T1000 (cell line): ENCODE measurements at places on chromosomes 13 and 19.
A peak's percentile ranks its signal among the peaks of the same experiment; 100 is the strongest.

- no peak for DNase-seq
Observed at GRCh38 chr13:31878955-31879354, 139.6 kb downstream of the RXFP2 start.

GRCh38 chr19:10417541-10418234, 2.6 kb upstream of the PDE4A start:
- DNase-seq = no peak

- no peak for DNase-seq
Observed at GRCh38 chr13:71799324-71799723, 67.7 kb downstream of the DACH1 start.

- DNase-seq = peak; percentile 71
Observed at GRCh38 chr19:34926685-34927375, at the start of gene ZNF30. Gene ZNF30 (plus strand): TSS chr19:34926903. CDS start chr19:34929948, 3,045 bp downstream.

GRCh38 chr19:34474233-34474989, 7.1 kb upstream of the WTIP start:
- DNase-seq = no peak

GRCh38 chr13:37488726-37489125, 109.8 kb downstream of the POSTN start:
- DNase-seq = no peak

DNA sequence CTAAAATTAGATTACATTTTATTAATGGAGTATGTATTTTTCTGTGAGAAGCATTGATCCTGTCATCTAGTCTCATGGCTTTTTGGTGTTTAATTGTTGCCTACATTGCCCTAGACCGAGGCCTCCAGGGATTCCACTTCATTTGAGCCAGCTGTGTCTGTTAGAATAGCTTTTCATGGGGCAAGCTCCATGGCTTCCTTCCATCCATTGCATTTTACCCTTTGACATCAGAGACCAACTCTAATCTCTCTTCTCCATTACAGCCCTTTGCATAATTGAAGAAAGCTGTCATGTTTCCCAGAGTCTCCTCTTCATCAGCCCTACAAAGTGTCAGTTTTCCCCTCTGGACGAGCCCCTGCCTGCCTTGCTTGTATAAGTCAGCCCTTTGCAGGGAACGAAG, 70.6 kb downstream of the MTUS2 start:
- DNase-seq = no peak

DNA sequence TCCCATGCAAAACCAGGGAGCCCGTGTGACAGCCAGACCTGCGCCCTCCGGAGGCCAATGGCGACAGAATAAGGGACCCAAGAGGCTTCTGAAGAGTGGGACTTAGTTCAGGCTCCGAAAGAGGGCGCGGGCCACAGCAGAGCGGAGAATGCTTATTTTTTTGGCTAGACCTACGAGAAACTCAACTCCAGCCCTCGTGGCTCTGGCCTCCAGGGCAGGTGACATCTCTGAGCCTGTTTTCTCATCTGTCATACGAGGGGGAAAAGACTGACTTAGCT, 23.0 kb downstream of the DPP9 start:
- no peak for DNase-seq

DNA sequence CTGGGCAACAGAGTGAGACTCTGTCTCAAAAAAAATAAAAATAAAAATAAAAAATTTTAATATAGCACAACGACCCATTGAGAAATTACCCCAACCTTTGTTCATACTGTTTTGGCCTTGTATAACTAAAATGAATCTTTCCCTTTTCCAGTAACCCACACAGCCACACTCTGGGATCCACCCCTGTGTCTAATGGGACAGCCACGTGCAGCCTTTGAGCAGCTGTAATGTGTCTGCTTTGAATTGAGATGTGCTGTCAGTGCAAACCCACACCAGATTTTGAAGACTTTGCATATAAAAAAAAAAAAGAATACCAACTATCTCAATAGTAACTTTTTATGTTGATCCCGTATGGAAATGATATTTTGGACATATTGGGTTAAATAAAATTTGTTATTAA, 112.7 kb upstream of the UBL3 start:
- no peak for DNase-seq

DNA sequence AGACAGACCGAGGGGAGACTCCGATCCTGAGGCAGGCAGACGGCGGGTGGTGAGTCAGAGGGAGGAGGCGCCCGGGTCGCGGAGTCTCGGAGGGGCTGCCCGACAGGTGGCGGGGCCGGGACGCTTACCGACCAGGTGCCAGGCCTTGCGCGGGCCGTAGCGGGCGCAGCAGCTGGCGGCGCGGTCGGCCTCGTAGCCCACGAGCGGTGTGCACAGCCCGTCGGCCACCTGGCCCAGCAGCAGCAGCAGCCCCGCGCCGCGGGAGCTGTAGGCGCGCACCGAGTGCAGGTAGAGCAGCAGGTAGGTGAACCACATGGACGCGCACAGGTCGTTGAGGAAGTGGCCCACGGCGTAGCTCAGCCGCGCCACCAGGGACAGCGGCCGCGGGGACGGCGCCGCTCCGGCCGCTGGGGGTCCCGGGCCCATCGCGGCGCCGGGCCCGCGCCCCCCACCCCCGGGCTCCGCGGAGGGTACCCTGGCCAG, 367 bp downstream of the MFSD12 start:
- no peak for DNase-seq

DNA sequence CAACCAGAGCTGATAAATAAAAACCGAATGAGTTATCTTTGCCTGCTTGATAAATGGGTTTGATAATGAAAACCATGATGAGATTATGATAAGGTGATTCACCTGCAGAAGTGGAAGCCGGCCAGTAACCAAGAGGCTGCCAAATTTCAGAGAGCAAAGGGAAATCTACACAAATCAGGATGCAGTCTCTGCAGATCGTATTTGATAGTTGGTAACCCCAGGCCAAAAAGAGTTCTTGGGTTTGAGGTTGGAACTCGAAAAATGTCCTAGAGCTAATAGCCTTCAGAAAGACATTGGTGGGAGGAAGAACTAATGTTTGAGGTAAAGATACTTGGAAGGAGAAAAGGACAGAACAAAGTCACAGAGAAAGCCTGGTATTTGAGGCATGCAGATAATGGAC, 9.6 kb upstream of the LATS2 start:
- DNase-seq = no peak

DNA sequence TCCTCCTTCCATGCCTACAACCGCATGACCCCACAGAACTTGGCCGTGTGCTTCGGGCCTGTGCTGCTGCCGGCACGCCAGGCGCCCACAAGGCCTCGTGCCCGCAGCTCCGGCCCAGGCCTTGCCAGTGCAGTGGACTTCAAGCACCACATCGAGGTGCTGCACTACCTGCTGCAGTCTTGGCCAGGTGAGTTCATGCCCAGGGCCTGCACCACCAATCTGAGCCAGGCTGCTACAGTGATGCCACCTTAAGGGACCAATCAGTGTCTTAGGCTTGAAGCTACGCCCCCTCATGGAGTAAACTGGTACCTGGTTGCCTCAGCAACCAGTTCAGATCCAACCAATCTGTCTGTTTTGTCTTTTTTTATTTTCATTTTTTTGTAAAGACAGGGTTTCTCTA, 5.2 kb downstream of the SYDE1 start:
- no peak for DNase-seq

DNA sequence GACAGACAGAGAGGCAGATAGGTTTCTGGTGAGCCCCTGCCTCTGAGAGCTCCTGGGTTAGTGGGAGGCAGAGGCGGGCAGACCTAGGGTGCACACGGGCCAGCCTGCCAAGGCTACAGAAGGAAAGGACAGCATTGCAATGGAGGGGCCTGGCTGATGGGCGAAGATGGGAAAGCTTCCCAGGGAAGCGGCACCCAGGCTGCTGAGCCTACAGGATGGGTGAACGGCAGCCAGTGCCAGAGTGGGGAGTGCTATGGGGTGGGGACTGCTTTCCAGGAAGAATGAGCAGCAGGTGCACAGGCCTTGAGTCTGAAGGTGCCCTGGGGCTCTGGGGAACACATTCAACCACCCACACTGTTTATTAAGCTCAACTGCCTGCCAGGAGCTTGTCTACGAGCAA, 702 bp upstream of the MAG start:
- no peak for DNase-seq

GRCh38 chr13:100584896-100585295, 3.7 kb downstream of the GGACT start:
- DNase-seq = no peak

GRCh38 chr13:76879883-76880270, 6.3 kb downstream of the KCTD12 start:
- no peak for DNase-seq

- no peak for DNase-seq
Observed at GRCh38 chr13:94351292-94351990, 128.0 kb downstream of the DCT start.

DNA sequence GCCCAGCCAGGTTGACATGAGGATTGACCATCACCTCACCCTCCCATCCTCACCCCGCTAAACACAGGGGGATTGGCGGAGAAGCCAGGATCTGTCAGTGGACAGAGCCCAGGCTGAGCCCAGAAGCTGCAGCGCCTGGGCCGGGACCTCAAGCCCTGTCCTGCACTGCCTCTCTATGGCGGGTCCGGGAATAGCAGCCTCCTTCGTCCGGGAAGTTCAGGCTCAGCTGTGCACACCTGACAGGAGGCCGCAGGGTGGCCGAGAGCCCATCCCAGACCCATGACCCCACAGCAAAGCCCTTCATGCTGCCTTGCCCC, 67.8 kb downstream of the SPACA7 start:
- DNase-seq = no peak

- DNase-seq = no peak
Observed at GRCh38 chr19:43738780-43739211, 16.0 kb downstream of the SMG9 start.

- no peak for DNase-seq
Observed at GRCh38 chr13:96052656-96053002, 572 bp downstream of the UGGT2 start.

DNA sequence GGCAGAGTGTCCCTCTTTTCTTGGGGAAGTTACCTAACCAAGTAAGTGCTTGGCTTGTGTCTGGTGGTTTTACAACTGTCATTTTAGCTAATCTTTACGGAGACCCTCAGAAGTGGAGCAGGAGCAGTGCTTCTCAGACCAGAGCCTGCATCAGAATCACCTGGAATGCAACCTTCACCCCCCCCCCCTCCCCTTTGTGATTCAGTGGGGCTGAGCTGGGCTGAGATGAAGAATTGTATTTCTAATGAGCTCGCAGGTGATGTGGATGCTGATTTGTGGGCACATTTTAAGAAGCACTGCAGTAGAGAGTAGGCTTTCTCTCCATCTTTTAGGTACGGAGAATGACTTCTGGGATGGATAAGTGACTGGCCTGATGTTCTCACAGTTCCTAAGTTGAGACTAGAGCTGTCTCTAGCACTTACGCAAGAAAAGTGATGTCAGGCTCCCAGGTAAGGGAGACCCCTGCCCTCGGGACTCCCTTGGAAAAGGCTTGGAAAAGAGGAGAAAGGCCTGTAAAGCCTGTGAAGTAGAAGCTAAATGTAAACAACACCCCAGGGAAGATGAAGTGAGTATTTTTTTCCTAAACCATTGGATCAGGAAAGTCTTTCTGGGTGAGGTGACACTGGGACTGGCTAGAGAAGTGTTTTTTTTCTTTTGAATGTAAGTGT, 23.3 kb upstream of the RNF113B start:
- DNase-seq = no peak

GRCh38 chr19:28456252-28456651, 756.7 kb downstream of the UQCRFS1 start:
- DNase-seq = no peak

GRCh38 chr13:80256352-80256932, 84.5 kb downstream of the SPRY2 start:
- DNase-seq = no peak

DNA sequence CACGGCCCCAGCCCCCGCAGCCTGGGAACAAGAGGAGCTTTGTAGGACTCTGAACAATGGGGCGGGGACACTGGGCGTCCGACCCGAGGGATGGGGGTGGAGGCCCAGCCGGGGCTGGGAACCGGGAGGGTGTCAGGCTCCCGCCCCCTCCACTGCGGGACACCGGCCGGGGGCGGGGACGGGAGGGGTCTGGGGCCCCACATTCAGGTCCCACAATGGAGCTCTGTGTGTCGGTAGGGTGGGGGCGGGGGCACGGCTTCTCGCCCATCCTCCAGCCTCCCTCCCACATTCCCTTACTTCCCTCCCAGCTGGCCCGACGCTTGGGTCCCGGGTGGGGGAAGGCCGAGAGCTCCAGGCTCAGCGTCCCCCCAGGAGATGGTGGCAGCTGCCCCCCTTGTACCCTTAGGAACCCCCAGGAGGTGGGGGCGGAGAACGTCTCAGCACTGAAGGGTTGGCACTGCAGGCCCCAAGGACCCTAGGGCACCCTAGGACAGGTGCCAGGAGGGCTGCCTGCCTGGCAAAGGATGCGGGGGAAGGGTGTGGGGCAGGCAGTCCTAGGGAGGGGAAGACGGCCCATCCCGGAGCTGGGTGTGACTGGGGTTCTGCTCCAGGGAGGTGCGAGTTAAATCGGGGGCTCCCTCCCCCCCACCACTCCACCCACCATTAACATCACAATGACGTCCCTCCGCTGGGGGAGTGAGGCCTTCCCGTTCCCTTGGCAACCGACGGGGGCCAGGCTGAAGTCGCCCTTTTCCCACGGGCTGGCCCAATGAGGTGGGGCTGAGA, 5.3 kb downstream of the TTYH1 start:
- no peak for DNase-seq

DNA sequence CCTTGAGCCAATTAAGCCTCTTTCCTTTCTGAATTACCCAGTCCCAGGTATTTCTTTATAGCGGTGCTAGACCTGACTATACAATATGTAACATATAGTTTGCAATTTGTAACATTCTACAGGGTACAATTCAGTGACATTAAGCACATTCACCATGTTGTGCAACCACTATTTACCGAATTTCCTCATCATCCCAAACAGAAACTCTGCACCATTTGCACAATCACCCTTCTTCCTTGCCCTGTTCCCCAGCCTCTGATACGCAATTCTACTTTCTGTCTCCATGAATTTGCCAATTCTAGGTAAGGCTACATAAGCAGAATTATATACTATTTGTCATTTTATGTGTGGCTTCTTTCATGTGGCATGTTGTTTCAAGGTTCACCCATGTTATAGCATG, 13.7 kb upstream of the SIGLEC10 start:
- no peak for DNase-seq

DNA sequence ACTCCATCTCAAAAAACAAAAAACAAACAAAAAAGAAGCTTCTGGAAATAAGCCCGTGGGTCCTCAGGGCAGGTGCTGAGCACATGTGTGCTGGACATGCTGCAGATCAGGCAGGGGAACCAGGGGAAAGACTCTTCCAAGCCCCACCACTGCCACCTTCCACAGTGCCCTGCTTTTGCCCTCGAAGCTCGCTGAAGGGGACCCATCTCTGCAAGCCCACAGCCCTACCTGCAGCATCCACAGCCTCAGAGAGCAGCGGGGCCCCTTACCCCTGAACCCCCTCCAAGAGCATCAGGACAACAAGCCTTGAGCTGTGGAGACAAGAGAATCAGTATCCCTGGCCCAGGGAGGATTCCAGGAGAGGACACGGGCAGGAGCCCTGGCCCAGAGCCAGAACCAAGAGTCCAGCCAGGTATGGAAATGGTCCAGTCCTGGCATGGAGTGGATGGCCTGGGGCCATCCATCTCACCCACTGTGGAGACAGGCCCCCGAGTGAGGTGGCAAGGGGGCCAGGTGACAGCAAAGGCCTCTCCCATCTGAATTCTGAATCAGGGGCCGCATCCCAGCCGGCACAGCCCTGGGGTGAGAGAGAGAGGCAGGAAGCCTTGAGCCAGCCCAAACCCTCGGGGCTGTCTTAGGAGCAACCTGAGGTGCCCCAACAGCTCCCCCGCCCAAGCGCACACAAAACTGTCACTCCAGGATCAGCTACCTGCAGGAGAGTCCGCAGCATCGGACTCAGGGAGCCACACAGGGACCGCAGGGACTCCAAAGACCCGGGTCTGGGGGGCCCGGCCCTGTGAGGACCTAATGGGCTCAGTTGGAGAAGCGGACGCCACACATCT, 51.8 kb upstream of the TPM4 start:
- DNase-seq = no peak
